T1000 (cell line): ENCODE measurements at places on chromosomes 16 and 17.

- DNase-seq, result no peak
Measured at GRCh38 chr16:82488460-82488859, 138.3 kb upstream of the CDH13 start.

DNA sequence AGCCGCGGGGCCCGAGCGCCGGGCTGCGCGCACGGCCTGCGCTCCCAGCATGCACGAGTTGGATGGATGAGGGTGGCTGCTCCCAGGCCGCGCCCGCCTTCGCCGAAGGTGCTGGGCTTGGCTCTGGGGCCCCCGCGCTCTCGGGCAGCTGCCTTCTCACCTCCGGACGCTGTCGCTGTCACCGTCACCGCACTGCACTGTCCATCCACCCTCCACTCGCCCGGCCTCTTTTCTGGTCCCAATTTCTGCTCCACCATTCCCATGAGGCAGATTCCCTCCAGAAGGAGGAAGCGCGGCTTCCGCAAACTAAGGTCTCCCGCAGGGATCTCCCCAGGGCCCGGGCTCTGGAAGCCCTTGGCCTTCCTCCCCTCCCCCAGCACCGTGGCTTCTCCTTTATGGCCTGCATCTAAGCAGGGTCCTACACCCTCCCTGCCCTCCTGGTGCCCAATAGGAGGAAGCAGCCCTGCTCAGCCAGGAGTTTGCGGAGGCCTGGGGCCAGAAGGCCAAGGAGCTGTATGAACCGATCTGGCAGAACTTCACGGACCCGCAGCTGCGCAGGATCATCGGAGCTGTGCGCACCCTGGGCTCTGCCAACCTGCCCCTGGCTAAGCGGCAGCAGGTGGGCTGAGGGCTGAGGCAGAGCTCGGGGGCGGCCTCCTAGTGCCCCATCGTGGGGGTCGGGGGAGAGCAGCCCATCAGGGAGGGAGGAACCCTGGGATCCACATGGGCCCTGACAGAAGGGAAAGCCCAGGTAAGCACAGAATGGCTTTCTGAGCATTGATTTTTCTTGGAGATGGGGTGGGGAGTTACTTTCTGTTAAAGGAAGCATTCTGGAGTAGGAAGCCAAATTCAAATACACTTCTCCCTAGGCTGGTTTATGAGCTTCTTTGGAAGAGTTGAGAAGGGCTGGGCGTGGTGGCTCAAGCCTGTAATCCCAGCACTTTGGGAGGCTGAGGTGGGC is 899 bp downstream of the ACE start:
- DNase-seq, result no peak

DNA sequence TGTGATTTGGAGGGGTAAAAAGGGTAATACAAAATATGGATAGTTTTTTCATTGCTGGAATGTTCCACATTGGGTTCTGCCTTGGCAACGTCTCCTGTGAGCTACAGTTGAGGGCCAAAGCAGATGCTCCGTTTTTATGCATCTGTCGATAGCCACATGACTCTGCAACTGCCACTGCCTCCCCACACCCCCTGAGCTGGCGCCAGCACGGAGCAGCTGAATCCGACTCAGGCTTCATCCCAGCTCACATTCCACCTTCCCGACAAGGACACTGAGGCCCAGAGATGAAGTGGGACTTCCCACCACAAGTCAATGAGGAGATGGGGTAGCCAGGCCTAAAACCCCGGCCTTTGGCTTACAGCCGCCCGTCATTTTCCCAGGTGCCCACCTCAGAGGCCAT is 334.1 kb downstream of the CDH13 start:
- no peak for DNase-seq

DNA sequence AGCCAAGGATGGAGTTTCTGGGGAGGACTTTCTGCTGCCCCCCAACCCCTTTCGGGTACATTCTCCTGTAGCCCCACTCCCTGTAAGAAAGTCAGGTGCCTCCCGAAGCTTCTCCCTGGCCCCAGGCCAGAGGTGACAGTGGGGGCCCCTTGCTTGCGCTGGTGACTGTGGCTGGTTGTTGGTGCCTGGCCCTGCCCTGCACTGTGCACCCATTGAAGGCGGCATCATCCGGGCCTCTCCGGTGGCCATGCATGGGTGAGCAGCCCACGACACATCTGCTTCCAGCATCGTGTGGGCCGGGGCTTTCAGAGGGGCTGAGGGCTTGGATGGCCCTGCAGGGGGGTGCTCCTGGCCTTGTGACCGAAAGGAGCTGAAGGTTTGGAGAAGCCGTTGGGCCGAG is 297.0 kb downstream of the SEC14L1 start:
- DNase-seq, result no peak

GRCh38 chr16:77833921-77834634 is 45.7 kb downstream of the VAT1L start:
- no peak for DNase-seq

GRCh38 chr17:32894245-32894644 is 17.3 kb upstream of the MYO1D start:
- DNase-seq, result no peak

- DNase-seq, result no peak
Measured at GRCh38 chr17:72030067-72030899, 90.5 kb upstream of the SOX9 start.

DNA sequence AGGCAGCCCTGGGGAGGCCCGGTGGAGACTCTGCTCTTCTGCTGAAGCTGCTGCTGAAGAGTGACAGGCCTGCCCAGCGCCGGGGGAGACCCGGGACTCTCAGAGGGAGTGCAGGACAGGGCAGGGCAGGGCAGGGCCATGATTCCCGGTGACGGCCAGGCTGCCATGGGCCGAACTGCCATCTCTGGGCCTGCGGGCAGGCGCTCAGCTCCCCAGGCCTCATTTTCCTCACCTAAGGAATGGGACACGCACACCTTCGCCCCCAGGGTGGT is 22.6 kb upstream of the SSTR5 start:
- DNase-seq, result no peak
